Thoracic aorta (tissue), 2 donors: ENCODE measurements at places on chromosomes 12 and 14.

GRCh38 chr14:90332271-90332584, 487 bp upstream of the NRDE2 start:
- no peak for DNase-seq

DNA sequence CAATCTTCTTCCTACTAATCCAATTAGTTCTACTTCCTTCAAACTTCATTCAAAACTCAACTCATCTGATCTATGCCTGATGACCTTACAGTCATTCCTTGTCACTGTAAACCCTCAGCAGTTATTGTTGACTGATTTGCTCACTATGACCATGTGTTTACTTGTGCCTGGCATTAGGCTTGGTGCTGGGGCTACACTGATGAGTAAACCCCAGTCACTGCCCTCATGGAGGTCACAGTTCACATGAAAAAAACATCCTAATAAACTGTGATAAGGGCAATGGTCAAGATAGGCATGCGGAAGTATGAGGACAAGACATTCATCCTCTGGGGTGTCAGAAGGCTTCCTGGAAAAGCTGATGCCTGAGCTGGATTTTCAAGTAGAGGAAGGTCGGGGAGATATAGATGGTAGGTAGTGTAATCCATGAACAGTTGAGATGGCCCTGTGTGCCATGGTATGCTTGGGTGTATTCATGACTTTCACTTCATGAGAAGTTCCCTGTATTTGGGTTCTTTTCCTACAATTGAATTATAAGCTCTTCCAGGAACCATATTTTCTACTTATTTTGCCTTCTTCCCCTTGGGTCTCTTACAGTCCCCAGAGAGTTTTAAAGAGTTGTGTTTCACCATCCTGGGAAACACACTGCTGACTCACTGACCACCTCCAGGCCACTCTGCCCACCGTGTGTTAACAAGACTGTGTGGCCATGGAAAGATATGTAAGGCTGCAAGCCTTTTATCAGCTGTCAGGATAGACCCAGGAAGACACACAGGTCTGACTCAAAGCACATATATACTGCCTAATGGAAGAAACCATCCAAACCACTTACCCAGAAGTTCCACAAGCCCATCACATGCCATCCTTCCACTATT, 38.7 kb upstream of the DUSP6 start:
- no peak for DNase-seq

DNA sequence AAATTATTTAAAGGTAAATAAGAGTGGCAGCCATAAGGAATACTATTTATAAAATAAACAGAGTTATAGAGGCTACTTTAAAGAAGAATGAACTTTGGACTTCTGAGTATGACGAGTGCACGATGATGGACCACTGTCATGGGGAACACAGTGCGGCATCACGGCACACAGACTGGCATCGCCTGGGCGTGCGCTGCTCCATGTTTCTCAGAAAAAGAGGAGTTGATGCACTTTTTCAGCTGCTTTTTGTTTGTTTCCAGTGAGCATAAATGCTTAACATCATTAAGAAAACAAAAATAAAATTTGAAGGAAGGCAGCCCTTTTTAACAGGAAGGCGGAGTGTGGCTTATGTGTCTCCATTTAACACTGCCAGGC, 23.3 kb upstream of the EAPP start:
- no peak for DNase-seq

DNA sequence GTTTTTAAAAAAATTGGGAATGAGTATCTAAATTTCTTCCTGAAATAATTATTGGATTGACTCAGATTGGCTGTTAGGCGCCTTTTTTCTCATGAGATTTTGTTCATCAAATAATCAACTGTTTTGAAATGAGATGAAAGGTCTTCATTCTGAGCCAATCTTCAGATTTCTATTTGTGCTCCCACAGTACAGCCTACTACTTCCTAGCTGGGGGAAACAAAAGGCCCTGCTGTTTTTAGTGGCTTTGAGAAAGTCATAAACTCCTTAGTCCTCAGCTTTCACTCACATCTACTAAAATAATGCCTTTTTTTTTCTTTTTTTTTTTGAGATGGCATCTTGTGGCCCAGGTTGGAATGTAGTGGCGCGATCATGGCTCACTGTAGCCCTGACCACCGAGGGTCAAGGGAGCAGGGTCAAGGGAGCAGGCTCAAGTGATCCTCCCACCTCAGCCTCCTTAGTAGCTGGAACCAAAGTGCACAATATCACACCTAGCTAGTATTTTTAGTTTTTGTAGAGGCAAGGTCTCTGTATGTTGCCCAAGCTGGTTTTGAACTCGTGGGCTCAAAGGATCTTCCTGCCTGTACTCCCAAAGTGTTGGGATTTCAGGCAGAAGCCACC, 15.2 kb downstream of the NACA start:
- no peak for DNase-seq

- no peak for DNase-seq
Observed at GRCh38 chr12:131783915-131784541, 44.2 kb upstream of the MMP17 start.

DNA sequence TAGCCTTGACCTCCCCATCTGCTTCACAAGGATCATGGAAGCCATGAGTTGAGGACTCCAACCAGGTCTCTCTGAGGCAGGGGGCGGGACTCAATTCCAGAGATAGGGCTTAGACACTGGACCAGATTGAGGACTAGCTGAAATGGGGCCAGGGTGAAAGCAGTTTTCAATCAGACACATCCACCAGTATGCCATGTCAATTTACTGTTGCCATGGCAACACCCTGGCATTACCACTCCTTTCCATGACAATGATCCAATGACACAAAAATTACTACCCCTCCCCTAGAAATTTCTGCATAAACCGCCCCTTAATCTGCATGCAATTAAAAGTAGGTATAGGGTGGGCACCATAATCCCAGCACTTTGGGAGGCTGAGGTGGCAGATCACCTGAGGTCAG, 18.6 kb upstream of the DCAF5 start:
- DNase-seq: no peak

- no peak for DNase-seq
Observed at GRCh38 chr12:108801736-108802100, 55.7 kb downstream of the SSH1 start.

- no peak for DNase-seq
Observed at GRCh38 chr14:68014771-68015170, 195.2 kb downstream of the RAD51B start.

DNA sequence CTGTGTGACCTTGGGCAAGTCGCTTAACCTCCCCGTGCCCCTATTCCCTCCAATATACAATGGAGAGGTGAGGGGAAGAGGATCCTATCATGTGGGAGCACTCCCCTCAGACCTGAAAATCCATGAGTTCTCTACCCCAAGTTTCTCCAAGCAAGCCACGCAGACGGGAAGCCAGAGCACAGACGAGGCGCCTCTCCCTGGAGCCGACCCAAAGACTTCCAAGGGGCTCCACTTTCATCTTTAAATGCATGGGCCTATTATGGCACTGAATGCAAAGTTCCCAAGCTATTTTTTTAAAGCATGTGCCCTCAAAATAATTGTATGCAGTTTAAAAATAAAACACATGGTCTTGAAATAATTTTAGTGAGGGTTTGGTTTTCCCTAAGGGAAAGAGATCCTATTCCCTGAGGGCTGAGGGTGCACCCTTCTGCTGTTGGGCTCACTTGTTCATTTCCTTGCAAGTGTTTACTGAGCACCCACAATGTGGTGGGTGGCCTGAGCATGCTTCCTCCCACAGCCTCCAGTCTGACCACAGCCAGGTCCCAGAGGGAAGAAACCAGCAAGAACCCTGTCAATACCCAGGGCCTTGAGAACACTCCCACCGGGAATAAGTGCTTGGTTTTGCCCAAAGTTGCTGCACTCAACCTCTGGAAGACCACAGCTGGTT, 14.6 kb downstream of the CMKLR1 start:
- DNase-seq: no peak

DNA sequence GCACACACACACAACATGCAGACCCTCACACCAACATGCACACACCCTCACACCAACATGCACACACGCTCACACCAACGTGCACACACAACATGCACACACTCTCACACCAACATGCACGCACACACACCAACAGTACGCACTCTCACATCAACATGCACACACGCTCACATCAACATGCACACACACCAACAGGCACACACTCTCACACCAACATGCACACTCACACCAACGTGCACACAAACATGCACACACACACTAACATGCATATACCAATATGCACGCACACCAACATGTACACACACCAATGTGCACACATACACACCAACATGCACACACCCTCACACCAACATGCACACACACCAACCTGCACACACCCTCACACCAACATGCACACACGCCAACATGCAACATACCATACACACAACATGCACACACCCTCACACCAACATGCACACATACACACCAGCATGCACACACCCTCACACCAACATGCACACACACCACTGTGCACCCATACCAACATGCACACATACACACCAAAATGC, 175.8 kb downstream of the KSR2 start:
- DNase-seq: no peak

GRCh38 chr12:26317942-26318575, 122.7 kb downstream of the SSPN start:
- no peak for DNase-seq

DNA sequence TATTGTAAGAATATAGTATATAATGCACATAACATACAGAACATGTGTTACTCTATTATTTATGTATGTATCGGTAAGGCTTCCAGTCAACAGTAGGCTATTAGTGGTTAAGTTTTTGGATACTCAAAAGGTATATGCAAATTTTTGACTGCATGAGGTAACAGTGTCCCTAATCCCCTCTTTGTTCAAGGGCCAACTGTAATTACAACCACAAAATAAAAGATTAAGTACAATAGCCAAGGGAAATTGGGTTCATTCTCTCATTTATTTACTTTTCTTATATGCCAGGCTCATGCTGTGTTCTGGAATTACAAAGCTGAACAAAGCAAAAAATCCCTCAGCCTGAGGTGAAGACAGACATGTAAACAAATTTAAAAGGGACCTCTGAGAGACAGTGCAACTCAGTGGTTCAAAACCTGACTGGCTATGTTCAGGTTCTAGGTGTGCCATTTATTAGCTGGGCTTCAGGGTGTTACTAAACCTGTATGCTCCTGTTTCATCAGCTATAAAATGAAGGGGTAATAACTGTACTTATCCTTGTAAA, 43.4 kb upstream of the TSPAN8 start:
- no peak for DNase-seq

DNA sequence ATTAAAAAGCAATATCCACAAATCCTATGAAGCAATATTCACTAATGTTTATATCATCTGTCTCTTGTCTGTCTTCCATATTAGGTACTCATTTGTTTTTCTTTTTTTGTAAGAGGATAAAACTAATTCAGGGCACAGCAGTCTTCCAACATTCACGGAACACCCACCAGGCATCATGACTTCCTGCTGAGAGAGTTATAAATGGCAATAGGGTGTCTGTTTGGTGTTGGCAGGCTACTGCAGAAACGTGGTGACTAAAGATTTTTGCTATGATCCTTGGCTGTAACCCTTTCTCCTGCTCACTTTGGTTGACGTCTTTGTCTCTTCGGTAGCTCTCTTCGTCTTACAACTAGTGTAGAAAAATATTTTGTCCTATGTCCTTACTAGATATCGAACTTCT, 860.6 kb upstream of the MGAT4C start:
- DNase-seq: no peak

GRCh38 chr12:54364413-54364812, at the start of gene GPR84:
Gene GPR84, minus strand, starts transcription at chr12:54364486. Its CDS starts 635 bp downstream, at chr12:54363851.
- no peak for DNase-seq

- no peak for DNase-seq
Observed at GRCh38 chr14:42929806-42930480, 1323.3 kb downstream of the LRFN5 start.

- DNase-seq: no peak
Observed at GRCh38 chr12:49079793-49080192, 10.0 kb upstream of the RHEBL1 start.

DNA sequence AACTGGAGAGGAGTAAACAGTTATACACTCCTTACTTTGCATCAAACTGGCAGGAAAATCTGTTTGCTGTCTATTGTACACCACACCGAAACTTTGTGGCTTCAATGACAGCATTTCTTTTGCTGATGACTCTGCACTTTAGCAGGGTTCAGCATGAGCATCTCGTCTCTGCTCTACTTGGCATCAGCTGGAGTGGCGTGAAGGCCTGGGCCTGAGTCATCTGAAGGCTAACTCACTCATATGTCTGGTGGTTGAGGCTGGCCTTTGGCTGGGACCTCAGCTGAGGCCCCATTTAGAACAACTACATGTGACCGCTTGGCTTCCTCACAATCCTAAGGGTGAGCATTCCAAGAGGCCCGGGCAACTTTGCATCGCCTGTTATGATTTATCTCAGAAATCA, 28.7 kb upstream of the REP15 start:
- DNase-seq: peak; percentile 63

GRCh38 chr14:101130861-101131260, 227.3 kb upstream of the RTL1 start:
- DNase-seq: no peak

GRCh38 chr14:67679006-67679405, 4.6 kb upstream of the VTI1B start:
- no peak for DNase-seq

GRCh38 chr14:80954687-80955299, 628 bp upstream of the TSHR start:
- peak; percentile 37 for DNase-seq

GRCh38 chr14:92632546-92633273, 115.7 kb downstream of the LGMN start:
- DNase-seq: no peak

DNA sequence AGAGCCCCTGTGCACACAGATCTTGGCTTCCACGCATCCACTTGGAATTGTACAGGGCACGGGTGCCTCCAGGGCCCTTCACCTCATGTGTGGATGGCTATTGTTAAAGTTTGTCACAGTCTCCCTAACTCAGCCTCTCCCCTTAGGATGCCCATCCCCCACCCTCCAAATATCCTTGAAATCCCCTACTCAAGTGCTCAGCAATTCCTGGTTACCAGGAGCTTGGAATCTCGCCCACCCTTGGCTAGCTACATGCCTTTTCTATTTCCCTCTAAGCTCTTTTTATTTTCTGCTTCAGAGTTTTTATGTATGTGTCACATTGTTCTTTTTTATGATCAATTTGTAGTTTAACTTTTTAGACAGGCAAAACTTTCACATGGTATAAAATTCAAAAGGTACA, 13.0 kb upstream of the NR1H4 start:
- no peak for DNase-seq

DNA sequence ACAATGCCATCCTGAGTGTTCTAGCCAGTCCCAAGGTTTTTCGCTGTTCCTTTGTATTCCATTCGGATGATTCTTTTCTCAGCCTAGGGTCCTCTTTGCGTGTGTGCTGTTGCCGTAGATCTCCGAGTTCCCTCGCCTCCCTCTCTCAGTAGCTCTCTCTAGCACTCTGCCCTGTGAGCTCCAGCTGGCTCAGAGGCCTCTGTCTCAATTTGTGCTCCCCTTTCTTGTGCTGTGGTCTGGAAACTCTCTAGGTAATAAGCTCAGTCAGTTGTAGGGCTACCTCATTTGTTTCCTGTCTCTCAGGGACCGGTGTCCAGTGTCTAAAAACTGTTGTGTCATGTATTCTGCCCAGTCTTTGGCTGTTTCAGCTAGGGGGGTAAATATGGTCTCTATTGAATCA, 179.3 kb downstream of the PCNX1 start:
- DNase-seq: no peak

GRCh38 chr12:80925983-80926382, 11.8 kb downstream of the LIN7A start:
- no peak for DNase-seq

GRCh38 chr14:32432813-32433538, 103.9 kb downstream of the AKAP6 start:
- no peak for DNase-seq
